ENCODE measurements at places on chromosomes 1 and 21. TPM values are rescaled to one million over a fixed set of nuclear protein-coding genes. Genes with fewer than 3 reads are reported as not detected.

GPR37L1 gene
- total RNA-seq: 0.76 TPM

DNA sequence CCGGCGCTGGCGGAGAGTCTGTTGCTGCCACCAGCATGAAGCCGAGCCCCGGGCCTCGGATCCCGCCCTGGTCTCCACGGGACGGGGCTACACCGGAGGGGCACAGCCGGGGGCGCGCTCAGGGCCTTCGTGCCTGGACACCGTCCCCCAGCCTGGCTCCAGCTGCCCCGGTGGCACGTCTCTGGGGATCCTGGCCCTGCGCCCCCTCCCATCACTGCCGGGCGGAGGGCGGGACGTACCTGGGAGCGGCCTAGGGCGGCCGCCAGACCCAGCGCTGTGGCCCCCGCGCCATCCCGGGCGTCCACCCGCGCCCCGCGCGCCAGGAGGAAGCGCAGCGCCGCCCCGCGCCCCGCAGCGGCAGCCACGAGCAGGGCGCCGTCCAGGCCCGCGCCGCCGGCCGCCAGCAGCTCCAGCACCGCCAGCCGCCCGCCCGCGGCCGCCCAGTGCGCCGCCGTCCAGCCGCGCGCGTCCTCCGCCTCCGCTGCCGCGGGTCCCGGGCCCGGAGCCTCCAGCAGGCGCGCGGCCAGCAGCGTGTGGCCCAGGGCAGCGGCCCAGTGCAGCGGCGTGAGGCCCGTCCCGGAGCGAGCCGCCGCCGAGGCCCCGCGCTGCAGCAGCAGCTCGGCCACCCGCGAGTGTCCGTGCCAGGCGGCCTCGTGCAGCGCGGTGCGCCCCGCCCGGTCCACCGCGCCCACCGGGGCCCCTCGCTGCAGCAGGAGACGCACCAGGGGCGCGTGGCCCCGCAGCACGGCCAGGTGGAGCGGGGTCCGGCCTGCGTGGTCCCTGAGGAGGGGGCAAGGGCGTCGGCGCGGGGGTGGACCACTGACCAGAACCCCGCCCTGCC lies 1.0 kb downstream of the ANKRD65 start:
- no peak for DNase-seq

GRCh38 chr1:108610073-108610472 lies 50.2 kb downstream of the EEIG2 start:
- DNase-seq: no peak

MNDA gene
- 2.2 TPM for total RNA-seq

DNA sequence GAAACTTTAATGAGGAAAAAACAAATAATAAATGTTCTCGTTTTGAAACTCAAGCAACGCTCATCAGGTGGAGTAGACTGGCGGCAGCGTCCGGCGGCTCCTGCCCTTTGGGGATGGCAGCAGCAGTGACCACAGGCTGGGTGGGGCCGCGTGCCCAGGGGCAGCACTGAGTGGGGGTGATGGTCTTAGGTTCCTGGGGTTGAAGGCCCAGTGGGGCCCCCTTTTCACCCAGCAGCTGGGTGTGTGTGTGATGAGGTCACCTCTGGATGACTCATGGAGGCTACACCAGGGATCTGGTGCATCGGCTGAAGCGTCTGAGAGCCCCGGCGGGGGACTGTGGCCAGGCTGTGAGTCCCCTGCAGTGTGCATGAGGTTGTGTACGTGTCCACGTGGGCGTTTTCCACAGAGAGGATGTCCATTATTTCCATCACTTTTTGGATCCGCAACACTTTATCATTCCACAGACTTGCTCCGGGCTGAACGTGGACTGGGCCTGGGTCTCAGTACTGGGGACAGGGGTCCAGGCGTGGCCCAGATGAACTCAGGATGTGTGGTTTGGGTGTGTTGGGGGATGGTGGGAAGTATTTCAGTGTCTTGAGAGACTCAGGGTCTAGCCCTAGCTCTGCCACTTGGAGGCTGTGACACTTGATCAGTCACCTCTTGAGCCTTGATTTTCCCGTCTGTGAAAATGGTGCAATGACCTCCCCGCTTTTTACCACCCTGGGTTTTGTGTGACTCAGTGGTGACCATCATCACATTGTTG lies 25.6 kb downstream of the LDLRAP1 start:
- no peak for DNase-seq

DHRS3 gene
- total RNA-seq: 73.2 TPM

- no peak for DNase-seq
These were observed 28.7 kb downstream of the ABCA4 start for GRCh38 chr1:94092210-94092613.

DNA sequence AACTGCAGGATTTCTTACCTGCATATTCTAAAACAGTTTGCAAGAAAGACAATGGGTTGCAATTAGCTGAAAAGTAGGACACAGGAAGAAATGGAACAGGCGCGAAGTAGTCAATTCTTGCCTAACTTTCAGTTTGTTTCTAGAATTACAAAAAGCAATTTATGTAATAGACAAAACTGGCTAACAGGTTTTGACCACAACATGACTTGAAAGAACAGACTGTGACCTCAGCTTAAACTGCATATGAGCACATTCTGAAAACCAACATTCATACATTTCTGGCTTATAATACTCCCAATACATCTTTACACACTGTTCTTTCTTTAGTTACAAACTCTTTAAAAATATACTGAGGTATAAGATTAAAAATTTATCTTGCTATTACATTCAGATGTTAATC lies 405.9 kb upstream of the B3GALT2 start:
- DNase-seq: no peak

DNA sequence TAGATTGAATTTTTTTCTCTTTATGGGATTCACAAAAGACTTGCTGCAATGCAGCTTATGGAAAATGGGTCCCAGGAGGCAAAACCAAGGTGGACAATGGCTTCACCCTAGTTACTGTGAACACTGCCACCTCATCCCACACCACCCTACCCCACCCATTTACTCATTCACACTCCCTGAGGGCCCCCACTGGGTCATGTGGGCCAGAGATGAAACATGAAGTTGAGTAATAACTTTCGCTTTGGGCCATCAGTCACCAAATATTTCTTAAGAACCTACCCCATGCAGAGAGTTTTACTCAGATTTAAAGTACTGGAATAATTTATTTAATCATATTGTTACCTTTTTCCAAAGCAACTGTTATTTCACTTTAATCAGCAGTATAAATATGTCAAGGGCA lies 191.8 kb downstream of the TPR start:
- no peak for DNase-seq

DNA sequence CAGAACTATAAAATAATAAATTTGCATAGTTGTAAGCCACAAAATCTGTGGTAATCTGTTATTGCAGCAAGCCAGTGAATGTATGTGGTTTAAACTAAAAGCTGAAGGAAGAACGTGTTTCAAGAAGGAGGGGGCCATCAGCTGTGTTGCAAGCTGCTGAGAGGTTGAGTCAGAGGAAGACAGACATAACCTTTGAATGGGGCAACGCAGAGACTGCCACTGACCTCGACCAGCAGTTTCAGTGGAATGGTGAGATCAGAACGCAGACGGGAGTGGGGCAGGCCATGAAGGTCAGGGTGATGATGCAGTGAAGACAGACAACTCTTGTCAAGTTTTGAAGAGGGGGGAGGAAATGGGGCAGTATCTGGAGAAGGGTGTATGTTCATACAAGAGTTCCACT lies 23.2 kb upstream of the QSOX1 start:
- no peak for DNase-seq

DNA sequence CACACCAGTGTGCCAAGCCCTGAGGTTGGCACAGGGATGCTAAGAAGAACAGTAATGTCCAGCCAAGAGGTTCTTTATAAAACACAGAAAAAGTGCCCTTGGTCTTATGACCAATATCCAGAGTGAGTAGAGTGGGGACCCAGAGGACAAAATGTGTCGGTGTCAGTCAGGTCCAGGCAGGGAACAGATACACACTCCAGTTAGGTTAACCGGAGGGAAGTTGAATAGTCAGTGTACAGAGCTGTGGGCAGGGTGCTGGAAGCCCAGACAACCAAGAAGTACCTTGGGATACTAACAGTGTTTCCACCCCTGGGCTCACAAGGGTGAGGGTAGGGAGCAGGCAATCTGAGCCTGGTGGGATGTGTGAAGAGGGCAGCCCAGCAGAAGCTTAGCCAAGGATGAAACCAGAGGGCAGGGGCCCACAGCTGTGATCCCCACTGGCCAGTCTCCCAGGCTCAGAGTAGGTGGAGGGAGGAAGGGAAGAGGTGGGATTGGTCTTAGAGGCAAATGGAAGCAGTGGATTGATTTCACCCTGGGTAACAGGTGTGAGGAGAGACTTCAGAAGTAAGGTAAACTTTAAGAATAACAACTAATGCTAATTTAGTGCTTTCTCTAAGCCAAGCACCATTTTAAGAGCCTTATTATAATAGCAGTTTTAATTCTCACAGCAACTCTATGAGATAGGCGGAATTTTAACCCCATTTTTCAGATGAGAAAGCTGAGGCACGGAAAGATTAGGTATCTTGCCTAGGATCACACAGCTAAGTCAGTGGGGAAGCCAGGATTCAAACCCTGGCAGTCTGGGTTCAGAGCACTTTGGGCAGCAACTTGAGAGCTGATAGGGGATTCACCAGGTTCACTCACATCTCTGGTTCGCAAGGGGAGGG lies 143.4 kb upstream of the HOOK1 start:
- no peak for DNase-seq

RXRG gene
- total RNA-seq: 0.78 TPM

GRCh38 chr1:246554201-246554600 lies 11.9 kb downstream of the TFB2M start:
- no peak for DNase-seq
